ENCODE measurements at places on chromosomes 3 and 15. TPM values are rescaled to one million over a fixed set of nuclear protein-coding genes. Genes with fewer than 3 reads are reported as not detected.

GRCh38 chr3:4741404-4742307, 237.6 kb upstream of the BHLHE40 start:
- no peak overlapping the region for H3K4me3 ChIP-seq
- H3K4me1 ChIP-seq = peaks cover 53% of the 10 kb centered on the region
- peak; percentile 98 for DNase-seq
- peak overlapping the region; percentile 97 for H3K27ac ChIP-seq
- peaks cover 9% of the 10 kb centered on the region for H3K36me3 ChIP-seq

DNA sequence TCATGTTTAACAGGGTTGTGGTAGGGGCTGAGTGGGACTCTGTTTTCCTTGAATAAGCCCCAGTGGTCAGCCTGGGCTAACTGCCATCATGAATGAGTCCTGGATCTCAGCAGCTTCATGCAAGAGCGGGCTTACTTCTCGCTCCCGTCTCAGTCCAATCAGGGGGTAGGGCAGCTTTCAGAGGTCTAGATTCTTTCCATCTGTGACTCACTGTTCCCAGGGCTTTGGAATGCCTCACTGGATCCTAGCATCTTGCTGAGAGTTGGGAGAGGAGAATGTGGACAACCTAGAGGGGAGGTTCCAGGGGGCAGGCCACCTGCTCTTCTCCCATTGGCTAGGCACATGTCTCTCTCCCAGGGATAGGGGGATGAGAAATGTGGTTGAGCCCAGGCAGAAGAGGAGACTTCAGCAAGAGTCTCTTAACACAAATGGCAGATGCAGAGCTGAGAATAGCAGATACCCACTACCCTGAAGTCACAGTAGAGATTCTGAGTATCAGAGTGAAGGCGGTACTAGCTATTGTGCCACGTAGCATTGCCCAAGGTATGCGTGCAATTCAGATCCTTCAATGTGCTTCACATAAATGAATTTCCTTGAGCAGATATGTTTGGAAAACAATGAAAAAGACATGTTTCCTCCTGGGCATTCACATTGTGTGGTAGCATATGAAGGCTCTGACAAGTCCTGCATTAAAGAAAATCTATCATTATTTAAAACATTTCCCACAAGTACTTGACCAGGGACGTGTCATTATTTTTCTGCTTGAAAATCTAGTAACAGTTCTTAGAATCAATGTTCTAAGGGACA, 257.7 kb upstream of the PROK2 start:
- H3K36me3 ChIP-seq = no peaks in the 10 kb centered on the region
- no peak overlapping the region for H3K27ac ChIP-seq
- no peak overlapping the region for H3K4me3 ChIP-seq
- DNase-seq = no peak

DNA sequence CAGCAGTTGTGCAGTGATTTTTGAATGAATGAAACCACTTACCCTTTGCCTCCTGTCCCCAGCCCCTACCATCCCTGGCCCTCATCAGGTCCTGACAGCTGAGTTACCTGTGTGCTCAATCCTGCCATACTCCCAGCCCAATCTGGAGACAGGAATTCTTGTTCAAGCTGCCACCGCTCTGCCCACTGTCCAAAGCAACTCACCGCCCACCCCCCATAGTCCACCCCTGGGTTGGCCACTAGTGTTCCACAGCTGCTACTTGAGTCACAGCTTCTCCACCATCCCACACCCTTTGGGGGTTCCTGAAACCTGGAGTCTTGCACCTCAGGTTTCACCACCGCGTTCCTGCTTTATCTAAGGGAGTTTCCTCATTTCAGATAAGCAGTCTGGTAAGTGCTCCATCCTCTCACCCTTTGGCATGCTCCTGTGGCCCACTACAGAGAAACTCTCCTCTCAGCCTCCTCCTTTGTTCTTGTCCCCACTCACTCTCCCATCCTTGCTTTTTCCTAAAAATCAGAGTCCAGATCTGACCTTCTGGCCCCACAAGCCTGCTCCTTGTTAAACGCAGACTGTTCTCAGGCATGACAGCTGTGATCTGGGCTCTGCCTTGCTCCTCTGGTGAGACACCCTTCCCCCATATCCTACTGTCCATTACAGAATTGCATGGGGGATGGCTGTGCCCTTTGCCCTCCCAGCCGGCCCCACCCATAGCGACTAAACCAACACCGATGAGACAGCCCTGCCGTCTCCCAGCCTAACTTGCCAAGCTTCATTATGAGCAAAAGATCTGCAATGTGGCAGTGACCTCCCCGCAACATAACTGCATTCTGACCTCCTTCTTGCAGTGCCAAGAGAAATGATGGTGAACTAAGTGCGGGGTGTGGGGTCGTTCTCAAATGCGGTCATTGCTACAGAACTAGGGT, 50.0 kb downstream of the CYP19A1 start:
- no peak overlapping the region for H3K27ac ChIP-seq
- DNase-seq = no peak
- no peak overlapping the region for H3K4me3 ChIP-seq
- H3K27me3 ChIP-seq = no peaks in the 10 kb centered on the region
- no peaks in the 10 kb centered on the region for H3K4me1 ChIP-seq

- H3K36me3 ChIP-seq = no peaks in the 10 kb centered on the region
- no peak for DNase-seq
- no peak overlapping the region for H3K4me3 ChIP-seq
- H3K4me1 ChIP-seq = no peaks in the 10 kb centered on the region
- no peaks in the 10 kb centered on the region for H3K27me3 ChIP-seq
Measured at GRCh38 chr15:26376243-26376642, 396.6 kb downstream of the GABRB3 start.

The CSPG5 gene
- total RNA-seq = 0.66 TPM
